ENCODE measurements at places on chromosomes 1 and 21.

DNA sequence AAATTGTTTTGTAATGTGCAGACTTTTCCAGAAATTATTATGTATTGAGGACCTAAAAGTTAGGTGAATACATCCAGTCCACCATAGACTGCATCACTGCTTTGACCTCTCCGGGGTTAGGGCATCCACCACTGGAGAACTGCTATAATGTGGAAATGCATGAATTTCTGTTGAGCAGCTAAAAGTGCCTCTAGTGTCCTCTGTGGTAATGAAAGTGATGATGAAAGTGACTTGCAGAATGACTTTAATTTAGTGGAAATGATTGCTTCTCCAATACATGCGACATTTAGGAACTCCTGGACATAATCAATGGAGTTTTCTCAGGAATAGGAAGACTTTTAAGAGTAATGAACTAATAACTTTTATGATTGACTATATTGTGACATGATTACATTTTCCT, 170.8 kb downstream of the LBR start:
- DNase-seq: no peak

DNA sequence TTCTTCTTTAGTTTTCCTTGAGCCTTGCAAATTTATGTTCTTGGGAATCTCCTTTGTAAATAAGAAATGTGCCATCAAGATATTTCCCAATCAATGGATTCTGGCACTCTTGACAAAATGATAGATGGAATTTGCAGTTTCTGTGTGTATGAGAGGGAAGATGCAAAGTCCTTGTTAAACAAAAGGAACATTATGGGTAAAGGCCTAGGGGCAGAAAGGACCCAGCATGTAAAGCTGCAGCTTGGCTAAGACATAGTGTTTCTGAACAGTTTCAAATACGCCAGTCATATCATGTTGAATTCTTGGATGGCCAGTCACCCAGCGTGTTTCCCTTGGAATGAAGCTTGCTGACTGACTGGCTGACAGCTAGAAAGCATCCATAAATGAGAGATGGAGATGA, 210.8 kb downstream of the NFIA start:
- DNase-seq: peak; percentile 68

- no peak for DNase-seq
Observed at GRCh38 chr1:14334336-14335176, 263.9 kb upstream of the KAZN start.

GRCh38 chr1:185376840-185377635, 60.0 kb upstream of the IVNS1ABP start:
- no peak for DNase-seq

Measured in COLO829 (cell line).